ENCODE measurements at places on chromosomes 16 and 17.

DNA sequence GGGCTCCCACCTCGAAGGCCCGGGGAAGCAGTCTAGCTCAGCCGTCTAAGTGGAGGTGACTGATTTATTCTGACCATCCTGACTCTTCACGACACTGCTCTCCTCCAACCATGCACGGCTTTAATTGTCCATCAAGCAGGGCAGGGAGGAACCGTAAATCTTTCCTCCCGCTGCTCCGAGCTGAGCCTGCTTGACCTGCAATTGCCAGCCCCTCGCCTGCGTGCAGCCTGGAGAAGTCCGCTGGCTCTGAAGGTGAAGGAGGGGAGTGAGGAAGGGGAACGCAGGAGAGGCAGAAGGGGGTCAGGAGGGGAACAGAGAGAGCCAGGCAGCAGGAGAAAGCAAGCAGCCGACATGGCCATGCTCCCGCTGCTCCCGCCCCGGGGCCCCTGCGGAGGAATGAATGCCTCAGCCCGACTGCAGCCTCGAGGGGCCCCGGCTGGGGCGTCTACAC lies 10.1 kb downstream of the RBFOX3 start:
- DNase-seq: no peak

- no peak for DNase-seq
Observed at GRCh38 chr17:42669977-42670788, 6.6 kb downstream of the PLEKHH3 start.

DNA sequence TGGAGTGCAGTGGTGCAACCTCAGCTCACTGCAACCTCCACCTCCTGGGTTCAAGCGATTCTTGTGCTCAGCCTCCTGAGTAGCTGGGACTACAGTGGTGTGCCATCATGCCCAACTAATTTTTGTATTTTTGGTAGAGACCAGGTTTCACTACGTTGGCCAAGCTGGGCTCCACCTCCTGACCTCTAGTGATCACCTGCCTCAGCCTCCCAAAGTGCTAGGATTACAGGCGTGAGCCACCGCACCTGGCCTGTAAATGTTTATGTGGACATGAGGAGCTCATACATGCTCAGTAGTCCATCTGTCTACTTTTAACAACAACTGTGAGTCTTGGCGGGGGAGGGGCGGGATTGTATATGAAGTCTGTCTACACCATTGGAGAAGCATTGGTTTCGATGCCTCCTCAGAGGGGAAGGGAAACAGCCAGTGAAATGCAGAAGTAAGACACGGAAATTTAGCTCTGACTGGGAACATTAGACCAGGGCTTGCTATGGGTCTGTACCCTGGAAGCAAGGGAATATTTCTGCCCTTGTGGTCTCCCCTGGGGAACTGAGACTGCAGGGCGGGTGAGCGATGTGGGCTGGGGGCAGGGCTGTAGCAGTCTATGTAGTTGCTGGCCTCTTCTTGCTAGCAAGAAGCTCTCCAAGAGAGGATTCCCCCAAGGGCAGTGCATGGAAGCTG lies 9.3 kb downstream of the NUBP1 start:
- no peak for DNase-seq

DNA sequence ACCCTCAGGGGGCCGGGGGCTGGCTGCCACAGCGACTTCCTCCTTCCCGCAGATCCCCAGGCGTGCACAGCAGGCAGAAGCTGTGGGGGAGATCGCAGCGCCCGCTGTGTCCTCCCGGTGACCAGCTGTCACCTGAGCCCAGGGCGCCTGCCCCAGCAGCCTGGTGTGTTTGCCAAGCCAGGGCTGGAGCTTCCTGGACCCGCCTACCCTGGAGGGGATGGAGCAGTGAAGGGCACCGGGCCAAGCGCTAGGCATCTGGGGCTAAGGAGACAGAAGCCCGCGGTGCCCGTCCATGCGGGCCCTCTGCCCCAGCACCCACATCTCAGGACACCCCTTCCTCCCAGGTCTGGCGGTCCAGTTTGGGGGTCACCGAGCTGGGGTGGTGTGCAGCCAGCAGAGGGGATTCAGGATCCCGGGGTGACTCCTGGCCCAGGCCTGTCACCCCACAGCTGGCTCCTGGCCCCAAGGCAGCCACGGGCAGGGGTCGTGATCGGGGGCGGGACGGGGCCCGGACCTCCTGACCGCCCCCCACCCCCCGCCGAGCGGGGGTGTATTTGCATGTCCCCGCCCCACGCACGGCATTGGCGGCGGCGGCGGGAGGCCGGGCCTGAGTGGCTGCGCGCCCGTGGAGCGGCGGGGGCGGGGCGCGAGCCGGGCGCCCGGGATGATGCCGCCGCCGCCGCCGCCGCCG lies at the start of gene RAB26:
Gene RAB26, plus strand, starts transcription at position 645 of the 691 bp plus-strand sequence. CDS start 159 bp downstream, outside the sequence.
- no peak for DNase-seq

GRCh38 chr17:43380307-43380706 lies 18.5 kb upstream of the ARL4D start:
- DNase-seq: no peak

DNA sequence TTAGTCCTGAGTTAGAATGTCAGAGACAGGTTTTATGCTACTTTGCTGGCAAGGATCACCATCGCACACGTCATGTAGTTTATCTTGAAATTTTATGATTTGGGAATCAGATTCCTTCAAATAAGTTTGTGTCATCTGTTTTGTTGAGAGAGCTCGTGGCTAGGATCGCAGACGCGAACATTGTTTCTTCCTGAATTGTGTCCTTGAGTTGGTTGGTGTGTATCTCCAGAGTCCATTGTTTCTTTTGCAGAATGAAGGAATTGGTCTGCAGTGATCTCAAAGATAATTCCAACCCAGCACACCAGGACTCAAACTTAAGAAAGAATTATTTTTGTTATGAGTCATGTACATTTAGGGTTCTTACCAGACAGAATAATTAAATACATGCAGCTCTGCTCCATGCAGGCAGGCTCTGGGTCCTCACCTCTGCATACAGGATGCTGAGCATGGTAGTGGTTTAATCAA lies 51.6 kb downstream of the PRKCA start:
- DNase-seq: peak; percentile 49

GRCh38 chr17:63646488-63646806 lies 24.2 kb downstream of the MAP3K3 start:
- DNase-seq: no peak

- no peak for DNase-seq
Observed at GRCh38 chr17:21301593-21302550, 17.4 kb downstream of the MAP2K3 start.

DNA sequence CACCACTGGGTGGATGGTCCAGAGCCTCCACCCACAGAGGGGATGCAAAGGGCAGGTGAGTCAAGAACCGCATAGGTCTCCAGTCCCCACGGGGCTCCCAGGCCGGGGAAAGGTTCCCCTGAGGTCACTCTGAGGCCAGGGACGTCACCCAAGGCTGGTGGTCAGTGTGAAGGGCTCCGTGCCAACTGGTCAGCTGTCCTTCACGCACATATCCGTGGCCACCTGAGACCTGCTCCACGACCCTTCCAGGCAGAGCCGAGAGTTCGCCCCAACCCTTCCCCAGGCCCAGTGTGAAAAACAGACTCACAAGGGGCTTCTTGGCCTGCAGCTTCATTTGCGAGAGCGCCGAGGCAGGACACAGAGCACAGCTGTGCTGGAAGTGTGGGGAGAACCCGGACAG lies 2.8 kb downstream of the TSR3 start:
- no peak for DNase-seq

GRCh38 chr16:68228652-68229051 lies 7.3 kb downstream of the ESRP2 start:
- no peak for DNase-seq

DNA sequence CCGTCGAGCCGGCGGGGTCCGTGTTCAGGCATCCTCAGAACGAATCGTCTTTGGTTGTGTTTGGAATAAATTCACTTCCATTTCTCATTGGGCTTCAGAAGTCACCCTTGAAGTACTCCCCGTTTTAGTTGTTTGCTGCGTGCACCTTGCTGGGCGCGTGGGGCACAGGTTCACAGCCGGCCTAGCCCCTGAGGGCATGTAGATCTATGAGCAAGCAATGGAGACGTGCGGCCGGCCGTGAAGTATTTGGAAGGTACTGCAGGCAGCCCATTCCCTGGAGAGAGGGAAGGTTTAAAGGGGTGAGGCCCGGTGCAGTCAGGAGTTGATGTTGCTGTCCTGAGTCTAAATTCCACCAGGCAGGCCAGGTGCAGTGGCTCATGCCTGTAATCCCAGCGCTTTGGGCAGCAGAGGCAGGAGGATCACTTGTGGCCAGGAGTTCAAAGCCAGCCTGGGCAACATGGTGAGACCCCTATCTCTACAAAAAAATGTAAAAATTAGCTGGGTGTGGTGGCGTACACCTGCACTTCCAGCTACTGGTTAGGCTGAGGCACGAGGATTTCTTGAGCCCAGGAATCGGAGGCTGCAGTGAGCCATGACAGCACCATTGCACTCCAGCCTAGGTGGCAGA lies 714 bp downstream of the ACSF3 start:
- no peak for DNase-seq

GRCh38 chr16:84534815-84535214 lies 30.4 kb upstream of the MEAK7 start:
- DNase-seq: no peak

GRCh38 chr16:23520500-23520899 lies 10.2 kb upstream of the GGA2 start:
- DNase-seq: no peak

DNA sequence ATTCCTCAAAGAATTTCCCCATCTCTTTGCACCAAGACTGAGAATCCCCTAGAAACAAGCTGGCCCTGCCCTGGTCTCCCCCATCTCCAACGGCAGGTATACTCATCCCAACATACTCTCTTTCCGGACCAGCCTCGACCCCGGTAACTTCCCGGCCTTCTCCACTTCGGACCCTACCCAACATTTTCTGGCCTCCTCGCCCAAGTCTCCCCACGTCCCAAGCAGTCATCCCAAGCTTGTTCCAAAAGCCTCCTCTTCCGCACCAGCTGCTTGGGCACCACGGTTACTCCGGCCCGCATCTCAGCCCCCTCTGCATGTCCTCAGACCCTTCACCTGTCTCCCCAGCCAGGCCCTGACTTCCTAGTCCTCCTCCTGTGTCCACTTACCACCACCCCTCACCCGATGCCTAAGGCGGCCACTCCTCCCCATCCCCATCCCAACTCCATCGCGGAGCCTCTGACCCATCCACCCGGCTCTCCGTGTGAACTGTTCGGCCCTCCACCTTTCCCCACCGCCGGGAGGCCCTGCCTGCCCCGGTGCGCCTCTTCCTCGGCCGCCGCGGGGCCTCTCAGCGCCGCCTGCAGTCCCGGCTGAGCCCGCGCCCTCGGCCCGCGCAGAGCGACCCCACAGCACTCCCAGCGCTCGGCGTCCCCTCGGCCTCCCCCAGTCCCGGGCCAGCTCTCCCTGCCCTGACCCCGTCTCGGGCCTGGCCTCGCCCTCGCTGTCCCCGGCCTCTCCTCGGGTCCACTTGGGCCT lies 994 bp downstream of the PITPNA start:
- DNase-seq: no peak

- no peak for DNase-seq
Observed at GRCh38 chr17:33980193-33980592, 274.9 kb upstream of the CCL2 start.

- DNase-seq: peak; percentile 84
Observed at GRCh38 chr17:10149573-10150399, 48.6 kb downstream of the GAS7 start.

- no peak for DNase-seq
Observed at GRCh38 chr17:39660397-39661385, 4.5 kb upstream of the TCAP start.

Data from AG10803 (cell line).